Stimulated activated CD8-positive, alpha-beta memory T cell treated with anti-CD3 and anti-CD28 coated beads, Interleukin-4, amount 100 ng/mL, for 4 hours (primary cell): ENCODE measurements at places on chromosomes 7 and 10.

GRCh38 chr10:44801383-44802327, 109.5 kb upstream of the TMEM72 start:
- DNase-seq: no peak

GRCh38 chr10:66795866-66796265, 130.0 kb upstream of the LRRTM3 start:
- no peak for DNase-seq

DNA sequence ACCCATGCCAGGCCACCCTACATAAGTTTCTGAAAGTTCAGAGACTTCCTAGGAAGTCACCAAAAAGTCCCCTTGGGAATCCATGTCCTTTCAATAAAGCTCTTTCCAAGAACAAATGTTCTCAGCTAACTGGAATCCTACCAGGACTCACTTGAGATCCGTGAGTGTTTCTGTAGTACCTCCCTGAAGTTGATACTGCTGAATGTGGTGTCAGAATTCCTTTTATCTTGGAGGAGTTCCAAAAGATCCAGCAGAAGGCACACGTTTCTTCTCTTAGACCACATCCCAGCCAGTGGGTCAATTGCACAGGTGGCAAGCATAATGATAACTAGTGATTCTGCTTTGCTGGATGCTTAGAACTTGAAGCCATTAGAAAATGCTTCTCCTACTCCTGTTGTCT, 689.7 kb upstream of the IGFBP3 start:
- no peak for DNase-seq

- DNase-seq: no peak
These were observed 7.9 kb downstream of the NUDT13 start for GRCh38 chr10:73117976-73118743.

- no peak for DNase-seq
These were observed 4.6 kb downstream of the KCNIP2 start for GRCh38 chr10:101839002-101839401.

DNA sequence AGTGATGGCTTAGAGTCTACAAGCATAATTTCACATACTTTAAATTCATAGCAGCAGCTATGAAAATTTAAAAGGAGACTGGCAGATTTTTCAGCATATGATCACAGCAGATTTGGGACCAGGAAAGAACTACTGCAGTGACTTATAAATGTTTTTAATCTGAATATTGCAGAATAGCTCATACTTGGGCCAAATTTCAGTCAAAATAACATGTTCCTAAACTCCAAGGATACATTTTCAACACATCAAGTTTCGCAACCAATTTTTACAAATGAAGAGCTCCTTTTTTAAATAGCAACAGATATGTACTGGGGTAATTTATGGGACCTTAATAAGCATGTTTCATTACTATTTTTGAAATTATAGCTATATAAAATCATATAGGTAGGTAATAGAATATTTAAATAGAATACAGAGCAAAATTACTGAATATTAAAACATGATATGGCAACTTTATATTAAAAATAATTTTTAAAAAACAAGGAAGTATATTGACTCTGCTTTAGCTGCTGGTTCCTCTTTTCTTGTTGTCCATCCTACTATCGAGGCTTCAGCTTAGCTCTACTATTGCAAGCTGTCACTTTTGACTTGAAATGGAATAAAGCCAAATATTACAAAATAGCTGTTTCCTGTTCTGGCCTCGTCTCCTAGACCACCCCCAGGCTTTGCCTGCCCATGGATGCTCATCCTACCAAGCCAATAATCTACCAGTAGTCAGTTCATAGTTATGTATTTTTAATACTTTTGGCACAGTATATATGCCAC, 123.1 kb downstream of the NRBF2 start:
- DNase-seq: no peak

- DNase-seq: no peak
These were observed 121.9 kb downstream of the SMURF1 start for GRCh38 chr7:99021941-99022560.

DNA sequence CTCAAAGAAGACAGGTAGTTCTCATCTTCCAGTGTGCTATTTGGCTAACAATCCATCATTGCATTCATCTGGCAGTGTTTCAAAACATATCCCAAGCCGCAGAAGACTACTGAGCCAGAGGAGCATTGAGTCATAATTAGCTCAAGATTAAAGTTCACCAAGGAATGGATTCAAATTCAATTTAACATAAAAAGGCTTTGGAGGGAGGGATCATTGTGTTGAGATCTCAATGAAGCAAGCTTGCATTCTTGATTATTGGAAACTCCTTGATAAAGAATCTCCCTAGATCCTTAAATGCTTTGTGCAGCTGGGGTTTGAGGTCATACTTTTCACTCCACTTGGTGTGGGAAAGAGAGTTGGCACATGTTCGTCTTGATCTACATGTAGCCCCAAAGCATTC, 142.8 kb upstream of the SEMA3A start:
- no peak for DNase-seq

DNA sequence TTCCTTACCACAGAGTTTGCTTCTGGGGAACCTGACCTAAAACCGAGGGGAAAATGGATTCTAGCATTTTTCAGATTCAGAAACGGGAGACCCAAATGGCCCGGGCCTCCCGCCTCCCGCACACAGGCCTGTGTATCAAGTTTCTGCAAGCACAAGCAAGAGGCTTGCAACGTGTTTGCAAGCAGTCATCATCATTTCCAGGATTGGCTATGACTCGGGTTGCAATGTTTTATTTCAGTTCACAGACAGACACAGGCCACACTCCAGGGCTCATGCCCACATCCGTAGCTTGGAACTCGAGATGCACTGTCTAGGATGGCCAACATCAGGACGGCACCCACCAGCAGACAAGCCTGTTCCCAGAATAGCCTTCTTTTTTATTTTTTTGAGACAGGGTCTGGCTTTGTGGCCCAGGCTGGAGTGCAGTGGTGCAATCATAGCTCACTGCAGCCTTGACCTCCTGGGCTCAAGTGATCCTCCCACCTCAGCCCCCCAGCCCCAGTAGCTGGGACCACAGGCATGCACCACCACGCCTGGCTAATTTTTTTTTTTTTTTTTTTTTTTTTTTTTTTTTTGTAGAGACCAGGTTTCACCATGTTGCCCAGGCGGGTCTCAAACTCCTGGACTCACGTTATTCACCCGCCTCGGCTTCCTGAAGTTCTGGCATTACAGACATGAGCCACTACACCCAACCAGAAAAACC, 68.1 kb upstream of the FOXK1 start:
- DNase-seq: no peak

- DNase-seq: no peak
These were observed 14.7 kb upstream of the LRRN3 start for GRCh38 chr7:111076205-111076604.

GRCh38 chr10:64093946-64094535, 572.8 kb downstream of the REEP3 start:
- no peak for DNase-seq

GRCh38 chr7:110308791-110309190, 782.1 kb upstream of the LRRN3 start:
- DNase-seq: no peak

GRCh38 chr10:68333440-68334431, 1.0 kb upstream of the PBLD start:
- DNase-seq: no peak
